Fibroblast of skin of right quadriceps (primary cell): ENCODE measurements at places on chromosomes 3 and 15.

DNA sequence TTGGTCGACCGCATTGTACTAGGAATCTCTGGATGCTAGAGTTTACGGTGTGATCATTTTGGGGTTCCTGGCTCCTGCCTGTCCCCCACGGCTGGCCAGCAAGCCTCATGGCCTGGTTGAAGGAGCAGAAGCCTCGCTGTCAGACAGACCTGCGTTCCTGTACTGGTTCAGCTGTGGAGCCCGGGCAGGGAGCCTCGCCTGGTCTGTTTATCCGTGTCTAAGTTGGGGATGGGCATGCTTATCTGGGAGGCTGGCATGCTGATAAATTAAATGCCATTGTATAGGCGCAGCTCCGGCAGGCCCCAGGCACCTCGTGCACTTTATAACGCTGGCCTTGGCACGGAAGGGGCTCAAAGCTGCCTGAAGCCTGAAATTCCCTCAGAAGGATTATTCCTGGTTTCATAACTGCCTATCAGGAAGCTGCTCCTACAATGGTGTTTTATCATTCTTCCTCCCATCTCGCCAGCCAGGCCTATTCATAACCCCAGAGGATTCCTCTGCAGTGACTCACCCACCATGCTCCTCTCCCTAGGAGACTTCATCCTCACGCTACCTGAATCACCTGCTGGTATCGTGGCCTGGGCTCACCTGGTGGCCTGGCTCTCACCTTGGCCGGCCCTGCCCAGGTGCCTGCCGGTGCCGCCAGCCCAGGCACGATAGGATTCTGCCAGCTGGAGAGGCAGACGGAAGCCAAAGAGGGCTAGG lies 110.9 kb downstream of the ASB7 start:
- peak; percentile 73 for DNase-seq

- DNase-seq: peak; percentile 5
These were observed 723 bp upstream of the DRD3 start for GRCh38 chr3:114179575-114179974.

DNA sequence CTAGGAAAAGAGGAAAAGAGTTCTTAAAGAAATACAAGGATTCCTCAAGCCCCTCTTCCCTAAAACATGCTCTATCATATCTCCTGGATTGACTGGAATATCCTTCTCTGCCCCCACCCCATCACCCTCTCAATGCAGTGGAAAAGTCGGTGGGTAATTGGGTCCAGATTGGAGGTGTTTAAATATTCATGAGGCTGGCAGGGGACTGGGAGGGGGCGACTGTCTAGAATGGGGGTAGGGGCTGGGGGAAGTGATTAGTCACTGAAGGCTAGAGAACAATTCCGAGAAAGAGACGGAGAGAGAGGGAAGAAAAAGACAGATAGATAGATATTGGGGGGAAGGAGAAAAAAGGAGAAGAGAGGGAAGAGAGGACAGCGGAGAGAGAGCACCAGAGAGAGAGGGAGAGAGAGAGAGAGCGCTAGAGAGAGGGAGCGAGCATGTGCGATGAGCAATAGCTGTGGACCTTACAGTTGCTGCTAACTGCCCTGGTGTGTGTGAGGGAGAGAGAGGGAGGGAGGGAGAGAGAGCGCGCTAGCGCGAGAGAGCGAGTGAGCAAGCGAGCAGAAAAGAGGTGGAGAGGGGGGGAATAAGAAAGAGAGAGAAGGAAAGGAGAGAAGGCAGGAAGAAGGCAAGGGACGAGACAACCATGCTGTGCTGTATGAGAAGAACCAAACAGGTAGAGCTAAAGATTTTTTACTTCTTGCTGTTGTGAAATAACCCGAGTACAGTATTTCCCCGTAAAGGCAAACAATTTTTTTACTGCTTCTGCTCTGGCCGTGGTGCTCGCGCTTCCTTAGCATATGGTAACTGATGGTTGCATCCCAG lies at the start of gene GAP43:
Gene GAP43 (plus strand): TSS at position 467 of the 825 bp plus-strand sequence. CDS start 180 bp downstream, at position 647.
- peak; percentile 84 for DNase-seq

DNA sequence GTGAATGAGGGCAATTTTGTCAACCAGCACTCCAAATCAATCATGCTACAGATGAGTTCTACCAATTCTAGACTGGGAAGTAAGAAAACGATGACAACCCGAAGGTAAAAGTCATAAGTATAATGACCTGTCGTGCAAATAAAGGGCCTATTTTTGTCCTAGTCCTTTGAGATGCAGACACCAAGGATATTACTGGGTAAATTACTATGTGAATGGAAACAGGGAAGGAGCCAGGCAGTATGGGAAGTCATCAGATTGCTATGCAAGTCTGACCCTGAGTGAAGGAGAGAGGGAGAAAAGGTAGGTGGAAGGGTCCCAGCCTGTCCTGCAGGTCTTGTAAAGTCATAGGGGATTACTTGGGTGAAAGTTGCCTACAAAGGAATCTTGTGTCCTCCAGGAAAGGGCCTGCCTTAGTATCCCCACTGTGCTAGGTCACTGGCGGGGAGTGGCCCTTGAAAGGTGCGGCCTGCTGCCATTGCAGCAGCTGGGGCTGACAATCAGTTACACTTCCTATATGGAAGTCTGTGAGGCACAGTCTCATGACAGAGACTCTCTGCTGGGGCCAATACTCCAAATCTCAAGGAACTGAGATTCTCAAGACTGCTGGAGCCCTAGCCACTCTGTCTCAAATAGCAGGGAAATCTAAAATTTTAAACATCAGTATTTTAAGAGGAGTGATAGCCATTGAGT lies 149.9 kb upstream of the SLC2A2 start:
- no peak for DNase-seq

- peak; percentile 35 for DNase-seq
These were observed 5.0 kb downstream of the C2CD4A start for GRCh38 chr15:62071711-62072308.

DNA sequence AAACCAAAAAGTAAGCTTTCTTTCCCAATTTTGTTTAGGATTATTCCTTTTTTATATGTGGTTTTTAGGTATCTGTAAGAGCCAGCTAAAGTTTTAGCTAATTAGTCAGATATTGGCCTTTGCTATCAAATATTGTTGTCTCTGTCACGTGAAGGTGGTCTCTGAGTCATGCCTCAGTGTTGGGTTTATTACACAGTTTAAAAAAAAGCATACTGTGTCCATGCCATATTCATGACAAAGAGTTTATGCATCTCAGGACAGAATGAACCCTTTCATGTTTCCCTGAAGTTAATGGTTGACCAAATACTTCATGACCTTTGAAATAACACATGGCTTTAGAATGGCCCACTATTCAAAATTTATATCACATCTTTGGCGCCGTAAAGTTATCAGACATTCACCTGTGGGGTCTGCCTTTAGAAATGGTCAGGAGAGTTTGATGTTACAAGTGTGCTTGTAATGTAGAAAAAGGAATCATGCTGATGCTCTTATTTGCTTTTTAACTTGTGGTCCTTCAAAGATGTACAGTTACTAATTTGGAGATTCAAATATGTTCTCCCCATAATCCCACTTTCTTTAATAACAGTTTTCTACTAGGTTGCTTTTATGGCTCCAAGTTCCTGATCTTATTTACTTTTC lies 101.5 kb downstream of the MYRIP start:
- DNase-seq: peak; percentile 48
